ENCODE measurements at places on chromosomes 1 and 21.
A peak's percentile ranks its signal among the peaks of the same experiment; 100 is the strongest.

DNA sequence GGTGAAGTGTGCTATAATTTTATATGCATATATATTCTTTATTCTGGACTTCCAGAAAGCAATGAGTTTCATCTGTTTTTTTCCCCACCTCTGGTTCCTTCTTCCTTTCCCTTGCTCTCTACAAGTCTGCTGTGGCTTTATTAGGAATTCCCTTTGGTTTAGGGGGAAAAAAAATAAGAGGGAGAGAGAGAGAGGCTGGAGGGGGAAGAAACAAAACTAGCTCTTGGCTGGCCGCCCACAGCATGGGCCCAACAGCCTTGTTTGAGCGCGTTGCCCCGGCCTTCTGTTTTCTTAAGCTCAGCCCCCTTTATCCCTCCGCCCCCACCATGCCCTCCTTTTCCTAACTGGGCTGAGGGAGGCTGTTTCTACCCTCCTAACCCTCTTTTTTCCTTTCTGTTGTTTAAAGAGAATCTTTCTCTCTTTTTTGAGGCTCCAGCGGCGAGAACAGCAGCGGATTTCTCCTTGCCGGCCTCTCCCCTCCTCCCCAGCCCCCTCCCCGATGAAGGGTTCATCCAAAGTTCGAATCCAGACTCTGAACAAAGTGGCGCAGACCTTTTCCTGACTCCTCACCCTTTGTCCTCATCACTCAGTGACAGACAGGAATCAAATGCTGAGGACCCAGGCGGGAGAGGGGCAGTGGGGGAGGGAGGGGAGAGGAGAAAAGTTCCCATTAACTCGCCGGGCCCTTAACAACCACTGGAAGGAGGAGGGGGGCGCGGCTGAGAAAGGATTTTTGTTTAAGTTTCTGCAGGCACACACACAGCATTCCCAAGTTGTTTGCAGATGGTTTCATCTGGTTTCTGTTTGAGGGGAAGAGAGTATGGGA is 29.7 kb downstream of the PBX1 start:
- DNase-seq = no peak

- no peak for DNase-seq
Observed at GRCh38 chr1:7460807-7461206, 310.3 kb upstream of the VAMP3 start.

DNA sequence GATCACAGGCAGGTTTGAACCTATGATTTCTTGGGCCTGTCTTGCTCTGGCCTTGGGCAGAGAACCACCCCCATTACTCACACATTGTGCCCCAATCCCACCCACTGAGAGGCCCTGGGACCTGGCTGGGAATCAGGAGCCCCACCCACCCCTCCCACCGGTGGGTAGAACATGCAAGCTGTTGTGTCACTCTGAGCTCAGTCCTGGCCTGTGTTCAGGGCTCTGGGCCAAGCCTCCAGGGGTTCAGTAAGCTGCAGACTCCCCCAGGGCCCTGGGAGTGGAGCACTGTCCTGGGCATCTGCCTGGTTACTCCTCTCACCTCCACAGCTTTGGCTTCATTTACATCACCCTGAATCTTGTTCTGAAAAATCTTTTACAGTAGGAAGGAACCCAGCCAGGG is 270.5 kb downstream of the RRAGC start:
- DNase-seq = no peak

DNA sequence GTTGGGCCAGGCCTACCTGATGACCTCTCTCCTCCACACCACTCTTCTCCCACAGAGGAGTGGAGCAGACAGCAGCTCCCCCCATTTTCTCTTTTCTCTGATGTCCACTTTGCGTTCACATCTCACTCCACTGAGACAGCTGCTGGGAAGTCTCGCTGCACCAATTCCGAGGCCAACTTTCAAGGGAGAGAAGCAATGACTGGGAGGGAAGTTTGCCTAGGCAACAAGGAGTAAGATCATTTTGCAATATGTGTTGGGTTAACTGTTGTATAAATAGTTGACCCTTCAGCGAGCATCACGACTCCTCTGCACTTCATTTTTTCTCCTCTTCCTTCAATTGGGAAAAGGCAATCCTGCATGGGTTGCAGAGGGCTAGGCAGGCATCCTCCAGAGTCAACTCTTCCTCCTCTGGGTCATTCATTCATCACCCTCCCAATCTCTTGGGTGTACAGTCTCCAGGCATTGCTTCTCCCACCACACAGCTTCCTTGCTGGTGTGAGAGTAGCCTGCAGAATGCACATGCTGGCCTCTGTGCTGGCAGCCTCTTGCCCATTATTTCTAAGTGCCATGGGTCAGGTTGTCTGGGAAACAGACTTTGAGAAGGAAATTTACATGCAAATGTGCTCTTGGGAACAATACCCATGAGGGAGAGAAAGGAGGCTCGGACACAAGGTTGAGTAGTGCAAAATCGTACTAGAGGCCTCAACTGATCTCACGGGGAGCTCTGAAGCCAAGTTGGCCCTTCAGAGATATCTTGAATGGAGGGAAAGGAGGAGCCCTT is 75.8 kb upstream of the BCAR3 start:
- no peak for DNase-seq

- DNase-seq = peak; percentile 53
Observed at GRCh38 chr1:156480411-156481192, 20.0 kb downstream of the MEF2D start.

- no peak for DNase-seq
Observed at GRCh38 chr1:109902204-109902985, 8.3 kb upstream of the CSF1 start.

DNA sequence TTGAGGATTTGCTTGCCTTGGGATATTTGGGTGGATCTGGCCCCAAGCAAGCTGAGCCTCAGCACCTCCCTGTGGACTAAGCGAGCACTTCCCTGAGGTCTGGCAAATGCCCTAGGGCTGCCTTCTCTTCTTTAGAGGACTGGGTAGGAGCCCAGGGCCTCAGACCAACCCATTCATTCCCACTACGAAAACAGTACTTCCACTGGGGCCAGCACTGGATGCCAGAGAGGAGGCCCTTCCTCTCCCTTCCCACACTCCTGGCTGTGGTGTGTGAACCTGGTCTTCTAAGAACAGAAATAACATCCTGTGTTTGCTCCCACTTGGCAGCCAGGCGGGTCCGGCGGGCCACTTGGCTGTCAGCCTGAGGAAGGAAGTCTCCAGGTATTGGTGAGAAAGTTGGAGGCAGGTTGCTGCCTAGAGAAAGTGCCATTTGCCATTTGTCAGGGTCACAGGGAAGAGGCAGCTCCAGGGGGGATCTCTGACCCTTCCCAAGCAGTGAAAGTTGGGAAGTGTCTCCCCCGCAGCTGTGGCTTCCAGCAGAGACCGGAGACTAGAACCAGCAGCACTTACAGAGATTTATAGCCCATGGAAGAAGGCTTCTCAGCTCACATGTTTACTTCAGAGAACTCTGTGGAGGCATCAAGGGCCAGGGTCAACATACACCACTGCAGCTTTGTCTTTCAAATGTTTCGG is 323.5 kb downstream of the SIPA1L2 start:
- no peak for DNase-seq

- no peak for DNase-seq
Observed at GRCh38 chr1:164709541-164710278, 150.7 kb downstream of the PBX1 start.

All from stimulated activated CD4-positive, alpha-beta T cell treated with anti-CD3 and anti-CD28 coated beads, TNF-alpha, amount 100 ng/mL, for 1 hour (primary cell).